ENCODE measurements at places on chromosomes 4 and X. TPM values are rescaled to one million over a fixed set of nuclear protein-coding genes. Genes with fewer than 3 reads are reported as not detected.

The GAGE13 gene
- not detected for total RNA-seq

The SPACA5 gene
- total RNA-seq: not detected

The HDX gene
- 4.4 TPM for total RNA-seq

The NDNF gene
- 4.9 TPM for total RNA-seq

The AKAP4 gene
- not detected for total RNA-seq

The COL4A6 gene
- 10.3 TPM for total RNA-seq

The COX18 gene
- total RNA-seq: 12.8 TPM
